ENCODE measurements at places on chromosomes 2 and 18.

DNA sequence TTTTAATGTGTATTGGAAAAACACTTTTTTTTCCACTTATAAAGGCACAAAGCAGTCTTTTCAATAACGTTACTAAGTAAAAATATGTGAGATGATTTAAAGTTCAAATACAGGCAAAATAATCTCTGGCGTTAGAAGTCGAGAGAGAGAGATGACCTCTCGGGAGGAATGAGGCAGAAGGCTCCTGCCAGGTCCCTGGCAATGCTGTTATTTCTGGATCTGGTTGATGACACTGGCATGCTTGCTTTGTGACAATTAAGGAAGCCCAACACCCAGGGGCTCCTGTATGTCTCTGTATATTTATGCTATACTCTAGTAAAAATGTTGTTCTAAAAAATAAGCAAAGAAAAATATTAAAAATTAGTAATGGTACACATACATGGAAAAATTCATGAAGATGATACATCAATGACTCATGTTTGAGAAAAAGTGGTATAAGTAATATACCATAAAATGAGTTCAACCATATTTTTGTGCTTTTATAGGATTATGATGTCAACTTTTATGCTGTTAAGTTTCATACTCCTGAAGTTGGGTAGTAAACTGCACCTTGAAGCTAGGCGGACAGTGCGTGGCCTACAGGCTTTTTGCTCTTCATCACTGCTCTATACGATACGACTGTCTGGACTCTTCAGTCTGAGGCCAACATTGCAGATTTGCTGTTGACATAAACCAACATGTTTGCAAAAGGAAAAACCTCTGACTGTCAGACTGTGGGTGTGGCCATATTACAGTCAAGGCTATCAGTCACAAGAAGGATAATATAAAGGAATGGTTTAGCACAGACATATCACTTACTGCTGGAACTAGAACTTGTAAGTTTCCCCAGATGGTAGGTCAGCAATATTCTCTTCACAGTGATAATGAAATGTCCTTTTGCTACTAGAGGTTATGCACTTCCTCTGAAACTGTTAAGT lies 19.8 kb downstream of the VPS4B start:
- no peak for DNase-seq

- no peak for DNase-seq
Measured at GRCh38 chr2:208359632-208359986, 47.0 kb upstream of the PTH2R start.

- DNase-seq, result no peak
Measured at GRCh38 chr2:190335225-190335559, 8.2 kb upstream of the INPP1 start.

DNA sequence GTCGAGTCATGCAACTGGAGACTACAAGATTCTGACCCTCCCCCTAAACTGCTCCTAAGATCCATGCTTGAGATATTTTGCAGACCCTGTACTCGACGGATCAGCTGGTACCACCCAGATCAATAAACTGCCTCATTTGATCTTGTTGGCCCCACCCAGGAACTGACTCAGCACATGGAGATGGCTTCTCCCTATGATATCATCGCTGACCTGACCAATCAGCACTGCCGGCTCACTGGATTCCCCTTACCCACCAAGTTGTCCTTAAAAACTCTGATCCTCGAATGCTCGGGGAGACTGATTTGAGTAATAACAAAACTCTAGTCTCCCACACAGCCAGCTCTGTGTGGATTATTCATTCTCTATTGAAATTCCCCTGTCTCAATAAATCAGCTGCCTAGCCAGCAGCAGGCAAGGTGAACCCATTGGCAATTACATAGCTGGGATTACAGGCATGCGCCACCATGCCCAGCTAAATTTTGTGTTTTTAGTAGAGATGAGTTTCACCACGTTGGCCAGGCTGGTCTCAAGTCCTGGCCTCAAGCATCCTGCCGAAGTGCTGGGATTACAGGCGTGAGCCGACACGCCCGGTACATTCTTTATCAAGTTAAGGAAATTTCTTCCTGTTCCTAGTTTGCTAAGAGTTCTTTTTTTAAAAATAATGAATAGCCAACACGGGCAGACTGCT lies 43.6 kb downstream of the VPS54 start:
- no peak for DNase-seq

GRCh38 chr18:63617049-63617914 lies 26.8 kb downstream of the SERPINB4 start:
- no peak for DNase-seq

Measured in renal pelvis (tissue), 12 donors.